ENCODE measurements at places on chromosomes 5 and 9.

DNA sequence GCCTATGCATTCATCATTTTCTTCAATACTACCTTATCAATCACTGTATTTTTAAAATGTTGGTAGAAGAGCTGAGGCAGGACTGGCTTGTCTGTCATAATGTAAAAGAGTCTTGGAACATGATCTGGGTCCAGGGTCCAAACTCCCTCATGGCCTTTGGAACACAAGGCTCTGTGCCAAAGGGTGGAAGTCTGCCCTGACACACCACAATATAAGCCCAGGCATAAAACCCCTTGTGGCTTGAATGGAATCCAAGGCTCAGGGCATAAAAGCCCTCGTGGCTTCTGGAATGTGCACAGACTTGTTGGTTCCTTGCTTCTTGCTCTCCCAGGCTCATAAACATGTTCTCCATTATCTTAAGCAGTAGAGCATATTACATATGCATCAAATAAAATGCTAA lies 48.0 kb downstream of the GABRB2 start:
- no peak for DNase-seq

- DNase-seq = no peak
Measured at GRCh38 chr9:34505370-34506120, 17.2 kb downstream of the ENHO start.

DNA sequence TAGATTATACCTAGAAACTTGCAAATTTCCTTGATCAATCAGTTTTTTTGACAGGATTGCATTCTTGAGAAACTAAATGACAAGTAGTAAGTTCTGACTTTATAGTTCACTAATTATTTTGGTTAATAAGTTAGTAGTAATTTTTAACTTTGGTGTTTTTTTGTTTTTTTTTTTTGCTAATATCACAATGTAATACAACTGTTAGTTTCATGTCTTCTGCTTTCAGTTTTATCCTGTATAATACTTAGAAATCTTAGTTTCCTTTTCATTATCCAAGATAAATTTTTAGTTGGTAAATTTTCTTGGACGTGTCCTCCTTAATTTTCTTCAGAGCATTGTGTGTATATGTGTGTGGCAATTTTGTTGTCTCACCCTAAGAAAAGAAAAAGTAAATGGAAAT lies 57.8 kb downstream of the CWC27 start:
- no peak for DNase-seq

DNA sequence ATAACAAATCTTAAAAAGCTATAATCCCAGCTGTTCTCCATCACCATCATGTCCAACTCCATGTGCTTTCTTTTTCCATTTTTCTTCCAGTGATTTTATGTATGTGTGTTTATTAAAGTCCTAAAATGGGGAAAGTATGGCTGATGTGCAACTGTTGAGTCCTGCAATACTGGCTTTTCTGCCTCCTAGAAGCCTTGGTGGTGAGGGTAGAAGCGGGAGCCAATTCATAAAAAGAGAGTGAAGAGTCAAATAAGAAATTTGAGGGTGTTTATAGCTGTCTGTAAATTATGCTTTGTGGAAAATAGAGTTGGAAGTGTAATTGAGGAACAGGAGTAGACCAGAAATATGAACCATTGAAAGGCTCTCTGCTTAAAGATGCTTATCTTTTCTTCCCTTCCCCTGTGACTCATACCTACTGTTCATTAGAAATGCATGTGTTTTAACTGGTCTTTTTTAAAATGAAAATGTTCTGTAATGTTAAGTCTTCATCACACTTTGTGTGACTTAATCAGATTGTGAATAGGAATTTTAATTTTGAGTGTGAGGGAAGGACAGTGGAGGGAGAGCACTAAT lies 80.1 kb downstream of the ZCCHC7 start:
- no peak for DNase-seq

DNA sequence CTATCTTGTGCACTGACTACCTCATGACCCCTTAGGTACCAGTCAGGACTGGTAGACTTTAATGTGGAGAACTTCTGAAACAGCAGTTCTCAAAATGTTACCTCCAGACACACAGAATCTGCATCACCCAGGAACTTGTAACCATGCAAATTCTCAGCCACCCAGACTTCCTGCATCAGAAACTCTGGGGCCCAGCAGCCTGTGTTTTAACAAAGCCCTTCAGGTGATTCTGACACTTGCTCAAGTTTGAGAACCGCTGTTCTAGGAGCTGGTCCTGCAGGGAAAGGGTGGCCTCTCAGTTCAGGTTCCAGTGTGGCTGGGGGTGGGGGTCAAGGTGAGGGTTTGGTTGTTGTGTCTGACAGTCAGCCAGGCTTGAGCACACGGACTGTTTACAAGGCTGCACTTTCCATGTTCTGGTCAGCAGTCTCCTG lies 28.4 kb downstream of the ZFP62 start:
- DNase-seq = no peak

DNA sequence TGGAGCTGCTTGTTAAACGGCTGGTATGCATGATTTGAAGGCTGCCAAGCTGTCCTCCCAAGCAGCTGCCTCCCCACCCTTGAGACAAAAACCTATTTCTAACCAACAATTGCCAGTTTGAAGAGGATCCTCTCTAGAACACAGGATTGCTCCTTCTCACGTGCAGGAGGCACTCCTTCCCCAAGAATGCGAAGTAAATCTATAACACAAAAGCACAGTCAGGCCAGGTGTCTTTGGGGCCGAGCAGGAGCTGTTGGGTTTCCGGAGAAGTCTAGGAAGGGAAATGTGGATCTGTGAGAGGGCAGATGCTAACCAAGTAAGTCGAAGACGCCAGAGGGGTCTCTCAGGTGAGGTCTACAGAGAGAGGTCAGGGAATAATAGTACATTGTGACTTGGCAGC lies 35.4 kb upstream of the GNPDA1 start:
- no peak for DNase-seq

DNA sequence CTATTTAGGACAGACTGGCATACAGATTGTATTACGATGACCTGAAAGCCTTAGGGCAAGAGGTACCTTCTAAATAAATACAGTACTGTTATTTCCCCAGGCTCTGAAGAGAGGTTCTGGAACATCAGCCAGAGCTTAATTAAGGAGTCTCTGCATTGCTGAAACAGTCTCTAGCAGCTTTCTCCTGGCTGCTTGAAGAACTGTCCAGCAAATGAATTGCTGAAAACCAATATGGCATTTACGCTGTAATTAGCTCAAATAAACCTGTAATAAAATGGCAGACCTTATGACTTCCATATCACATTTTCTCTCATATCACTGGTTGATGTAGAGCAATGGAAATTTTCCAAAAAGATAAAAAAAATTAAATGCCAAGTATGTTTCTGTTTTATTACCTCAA lies 636.3 kb downstream of the GABRG2 start:
- DNase-seq = no peak

DNA sequence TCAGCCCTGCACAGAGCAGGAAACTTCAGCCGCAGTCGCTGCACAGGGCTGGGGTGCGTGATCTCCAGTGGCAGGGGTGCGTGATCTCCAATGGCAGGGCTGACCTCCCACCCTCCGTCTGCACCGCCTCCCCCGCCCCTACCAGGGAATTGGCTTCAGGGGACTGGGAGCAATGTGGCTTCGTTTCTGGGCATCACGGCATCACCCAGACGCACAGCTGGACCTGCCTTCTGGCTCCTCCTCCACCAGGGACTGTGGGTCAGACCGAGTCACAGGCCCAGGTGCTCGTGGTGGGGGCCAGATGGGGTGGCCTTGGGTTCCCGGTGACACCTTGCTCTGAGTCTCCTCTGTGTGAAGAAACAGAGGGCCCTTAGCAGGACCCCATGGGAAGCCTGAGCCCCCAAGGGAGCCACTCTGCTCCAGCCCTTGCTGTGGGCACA lies 51.1 kb downstream of the AHRR start:
- DNase-seq = no peak

DNA sequence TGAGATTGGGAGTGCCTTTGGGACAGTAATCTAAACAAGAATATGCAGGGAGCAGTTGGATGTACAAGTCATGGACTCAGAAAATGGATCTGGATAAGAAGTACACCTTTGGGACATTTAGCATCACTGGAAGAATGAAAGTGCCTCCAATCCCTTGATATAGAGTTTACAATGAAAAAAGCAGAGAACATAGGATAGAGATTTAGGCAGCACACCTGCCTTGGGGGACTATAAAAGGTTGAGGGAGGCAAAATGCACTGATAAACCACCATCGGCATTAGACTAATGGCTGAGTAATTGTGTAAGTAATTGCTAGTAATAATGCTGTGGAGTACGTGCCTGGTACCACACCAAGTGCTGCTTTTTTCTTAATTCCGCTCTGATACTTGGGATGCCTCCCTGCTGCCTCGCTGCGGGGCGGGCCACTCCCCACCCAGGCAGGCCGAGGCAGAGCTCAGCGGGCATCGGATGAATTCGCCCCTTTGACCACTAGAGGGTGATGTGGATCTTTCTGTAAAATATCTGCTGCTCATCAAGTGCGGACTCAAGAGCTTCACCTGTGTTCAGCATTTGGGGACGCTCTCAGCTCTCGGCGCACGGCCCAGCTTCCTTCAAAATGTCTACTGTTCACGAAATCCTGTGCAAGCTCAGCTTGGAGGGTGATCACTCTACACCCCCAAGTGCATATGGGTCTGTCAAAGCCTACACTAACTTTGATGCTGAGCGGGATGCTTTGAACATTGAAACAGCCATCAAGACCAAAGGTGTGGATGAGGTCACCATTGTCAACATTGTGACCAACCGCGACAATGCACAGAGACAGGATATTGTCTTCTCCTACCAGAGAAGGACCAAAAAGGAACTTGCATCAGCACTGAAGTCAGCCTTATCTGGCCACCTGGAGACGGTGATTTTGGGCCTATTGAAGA lies 99.9 kb downstream of the ANKRD18B start:
- DNase-seq = no peak

- DNase-seq = no peak
Measured at GRCh38 chr5:199950-200645, 8.8 kb downstream of the LRRC14B start.

- no peak for DNase-seq
Measured at GRCh38 chr9:71446473-71447411, 321.6 kb downstream of the CEMIP2 start.

GRCh38 chr9:80074439-80074838 lies 502.7 kb downstream of the TLE4 start:
- DNase-seq = no peak

- no peak for DNase-seq
Measured at GRCh38 chr5:135608761-135609443, 30.1 kb upstream of the CXCL14 start.

- DNase-seq = no peak
Measured at GRCh38 chr9:134963546-134963945, 45.8 kb upstream of the FCN1 start.

DNA sequence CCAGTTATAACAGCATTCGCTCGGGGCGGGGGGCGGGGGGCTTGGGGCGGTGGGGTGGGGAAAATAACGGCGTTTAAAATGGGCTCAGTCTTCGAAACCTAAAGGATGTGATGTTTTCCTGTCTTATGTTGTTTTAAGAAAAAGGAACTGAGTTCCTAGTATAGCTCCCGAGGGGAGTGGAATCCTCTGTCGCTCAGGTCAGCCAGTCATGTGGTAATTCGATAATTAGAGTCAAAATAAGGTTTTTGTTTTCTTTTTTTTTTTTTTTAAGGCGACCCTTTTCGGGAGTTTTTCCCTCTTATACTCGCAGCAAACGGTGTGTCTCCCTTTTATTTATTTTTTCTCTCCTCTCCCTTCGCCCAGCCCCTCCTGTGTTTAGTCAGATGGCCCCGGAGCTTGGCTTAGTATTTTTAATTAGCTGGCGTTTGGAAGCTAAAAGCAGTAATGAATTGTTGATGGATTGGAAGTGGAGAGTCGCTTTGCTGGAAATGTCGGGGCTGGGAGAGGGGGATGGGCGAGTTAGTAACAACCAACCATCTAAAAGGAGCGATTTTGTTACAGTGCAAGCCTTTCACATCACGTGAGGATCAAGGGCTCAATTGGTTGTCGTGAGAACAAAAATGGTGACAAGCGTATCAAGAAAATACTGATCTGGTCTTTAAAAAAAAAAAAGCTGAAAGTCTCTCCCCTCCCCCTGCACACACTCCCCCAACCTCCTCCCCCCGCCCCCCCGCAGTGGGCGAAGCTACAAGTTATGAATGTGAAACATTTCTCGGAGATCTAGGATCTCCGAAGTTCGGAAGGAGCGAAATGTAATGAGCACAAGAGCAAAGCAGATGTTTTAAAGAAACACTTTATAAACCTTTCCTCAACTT lies 714 bp upstream of the ZNF608 start:
- DNase-seq = no peak

GRCh38 chr5:54905942-54906537 lies 79.4 kb downstream of the ESM1 start:
- DNase-seq = no peak

DNA sequence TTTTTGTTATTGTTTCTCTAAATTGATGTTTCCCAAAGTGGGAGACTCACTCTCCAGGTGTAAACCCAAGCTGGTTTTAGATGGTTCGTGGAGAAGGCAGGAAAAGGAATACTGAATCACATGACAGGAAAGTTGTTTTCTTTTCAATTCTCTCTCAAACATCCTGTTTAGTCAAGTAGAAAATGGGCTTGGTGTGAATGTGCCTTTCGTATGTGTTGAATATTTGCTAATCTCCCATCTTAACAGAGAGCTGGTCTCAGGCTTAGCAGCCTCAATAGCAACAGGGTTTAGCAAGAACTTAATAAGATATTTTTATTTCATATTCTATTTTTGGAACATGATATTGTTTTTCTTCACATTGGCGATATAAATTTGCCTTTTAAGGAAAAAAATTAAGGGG lies 119.7 kb downstream of the INSYN2B start:
- no peak for DNase-seq

DNA sequence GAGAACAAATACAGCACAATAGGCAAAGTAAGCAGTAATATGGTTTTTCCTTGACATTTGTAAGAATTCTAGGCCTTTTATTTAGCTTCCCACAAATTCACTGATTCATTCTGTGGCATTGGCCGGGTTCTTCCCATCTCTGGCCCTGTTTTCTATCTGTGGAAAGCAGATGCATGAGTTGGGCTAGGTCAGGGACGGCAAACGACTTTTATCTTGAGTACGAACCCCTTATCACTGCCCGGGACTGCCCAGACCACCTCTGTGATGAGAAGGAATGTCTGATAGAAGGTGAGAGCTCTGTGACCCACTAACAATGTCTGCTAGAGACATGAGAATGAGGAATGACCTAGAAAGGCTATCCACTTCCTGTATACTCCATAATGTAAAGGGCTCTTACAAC lies 35.4 kb upstream of the ADAM19 start:
- no peak for DNase-seq

- no peak for DNase-seq
Measured at GRCh38 chr9:87443006-87443405, 54.7 kb upstream of the DAPK1 start.

DNA sequence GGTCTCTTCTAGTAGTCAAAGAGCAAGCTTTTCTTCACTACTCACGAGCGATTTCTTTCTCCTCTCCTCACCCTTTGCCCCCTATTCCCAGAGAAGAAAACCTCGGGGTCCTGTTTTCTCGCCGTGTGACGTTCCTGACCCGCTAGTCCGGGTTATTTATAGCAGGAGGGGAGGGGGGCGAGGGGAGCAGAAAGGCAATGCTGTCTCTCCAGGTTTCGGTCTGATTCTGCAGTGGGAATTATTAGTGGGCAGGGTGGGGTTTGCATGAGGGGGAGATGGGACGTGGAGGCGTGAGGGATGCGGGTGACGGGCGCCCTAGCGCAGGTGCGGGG lies 847 bp upstream of the GABRB2 start:
- no peak for DNase-seq

Measured in AG04449 (cell line).